ENCODE measurements at places on chromosomes 16 and 17. TPM values are rescaled to one million over a fixed set of nuclear protein-coding genes. Genes with fewer than 3 reads are reported as not detected.

DNA sequence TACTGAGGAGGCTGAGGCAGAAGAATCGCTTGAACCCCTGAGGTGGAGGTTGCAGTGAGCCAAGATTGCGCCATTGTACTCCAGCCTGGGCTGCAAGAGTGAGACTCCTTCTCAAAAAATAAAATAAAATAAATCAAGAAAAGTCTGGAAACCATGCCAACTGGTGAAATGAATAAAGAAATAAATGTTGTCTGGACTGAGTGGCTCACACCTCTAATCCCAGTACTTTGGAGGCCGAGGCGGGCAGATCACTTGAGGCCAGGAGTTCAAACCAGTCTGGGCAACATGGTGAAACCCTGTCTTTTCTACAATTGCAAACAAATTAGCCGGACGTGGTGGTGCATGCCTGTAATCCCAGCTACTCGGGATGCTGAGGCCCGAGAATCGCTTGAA lies 744 bp upstream of the LRRC37A3 start:
- no peaks in the 10 kb centered on the region for H3K36me3 ChIP-seq
- H3K4me3 ChIP-seq = peak overlapping the region; percentile 82
- no peak for DNase-seq
- H3K27me3 ChIP-seq = no peaks in the 10 kb centered on the region

DNA sequence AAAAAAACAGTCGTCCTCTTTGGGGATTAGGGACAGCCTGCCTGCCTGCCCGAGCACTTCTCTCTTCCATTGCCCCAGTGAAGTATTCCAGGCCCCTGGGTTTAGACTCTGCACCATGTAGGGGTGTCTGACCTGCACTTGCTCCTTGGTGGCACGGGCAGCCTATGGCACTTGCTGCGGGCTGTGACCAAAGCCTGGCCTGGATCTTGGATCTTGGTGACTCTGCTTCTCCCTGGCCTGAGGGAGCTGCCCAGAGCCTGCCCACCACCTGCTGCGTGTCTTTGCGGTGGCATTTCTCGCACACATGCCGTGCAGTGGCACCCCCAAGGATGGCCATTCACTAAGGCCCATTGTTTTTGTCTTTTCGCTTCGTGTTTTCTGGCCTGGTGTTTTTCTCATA lies 6.1 kb upstream of the STH start:
- no peaks in the 10 kb centered on the region for H3K36me3 ChIP-seq
- H3K27ac ChIP-seq = no peak overlapping the region
- H3K4me3 ChIP-seq = no peak overlapping the region
- no peaks in the 10 kb centered on the region for H3K27me3 ChIP-seq
- H3K4me1 ChIP-seq = no peaks in the 10 kb centered on the region

- peak; percentile 60 for DNase-seq
- peak overlapping the region; percentile 63 for H3K27ac ChIP-seq
These were observed 23.4 kb upstream of the ZFHX3 start for GRCh38 chr16:73071131-73071940.

DNA sequence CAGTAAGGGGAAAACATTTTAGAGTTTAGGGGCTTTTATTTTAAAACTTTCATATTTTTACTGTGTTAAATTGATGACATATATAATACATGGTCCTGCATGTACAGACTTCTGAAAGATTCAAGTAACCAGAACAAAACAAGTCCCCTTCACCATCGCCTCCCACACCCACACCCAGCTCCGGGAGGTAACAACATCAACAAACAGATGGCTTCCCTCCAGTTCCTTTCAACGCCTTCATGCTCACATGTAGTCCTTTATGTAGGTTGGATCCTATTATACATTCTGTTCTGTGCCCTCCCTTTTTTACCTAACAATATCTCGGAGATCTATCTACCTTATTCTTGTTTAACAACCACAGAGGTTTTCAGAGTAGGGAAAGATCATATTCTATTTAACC lies 30.5 kb downstream of the GINS3 start:
- H3K36me3 ChIP-seq = no peaks in the 10 kb centered on the region
- no peaks in the 10 kb centered on the region for H3K27me3 ChIP-seq
- peak overlapping the region; percentile 95 for H3K27ac ChIP-seq
- peak overlapping the region; percentile 59 for H3K4me3 ChIP-seq

DNA sequence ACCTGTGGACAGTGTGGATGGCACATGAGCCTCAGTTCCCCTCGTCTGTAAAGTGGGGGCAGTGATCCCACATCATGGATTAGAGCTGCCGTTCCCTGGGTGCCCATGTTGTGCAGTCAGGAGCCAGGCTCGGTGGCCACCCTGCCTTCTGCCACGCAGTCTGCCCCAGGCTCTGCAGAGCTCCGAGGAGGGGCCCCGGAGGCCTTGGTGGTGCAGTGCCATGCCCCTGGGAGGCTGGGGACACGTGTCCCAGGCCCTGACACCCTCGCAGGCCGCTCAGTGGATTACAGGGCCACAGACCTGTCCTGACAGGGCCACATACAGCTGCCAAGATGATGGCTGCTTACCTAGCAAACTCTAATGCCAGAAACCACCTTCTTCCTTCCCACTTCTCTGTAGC lies 59.7 kb upstream of the ZNF469 start:
- no peaks in the 10 kb centered on the region for H3K36me3 ChIP-seq
- H3K27me3 ChIP-seq = peaks cover 12% of the 10 kb centered on the region
- DNase-seq = no peak
- H3K27ac ChIP-seq = no peak overlapping the region

DNA sequence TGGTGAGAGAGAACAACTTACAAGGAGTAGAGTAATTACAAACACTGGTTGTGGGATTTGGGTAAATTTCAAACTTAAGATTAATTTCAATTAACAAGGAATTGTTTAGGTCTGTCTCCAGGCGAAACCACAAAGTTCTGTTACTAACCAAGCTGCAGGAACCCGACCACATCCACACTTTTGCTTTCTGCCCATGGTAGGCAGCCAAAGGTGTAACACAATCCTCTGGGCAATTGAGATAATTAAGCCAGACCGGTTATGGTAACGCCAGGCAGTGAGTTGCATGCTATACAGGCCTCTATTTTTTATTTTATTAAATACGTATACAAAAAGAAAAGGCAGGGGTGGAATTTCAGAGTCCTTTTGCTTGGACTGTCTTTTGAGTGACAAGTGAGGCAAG lies 12.0 kb downstream of the KCNJ2 start:
- no peak for DNase-seq
- H3K27ac ChIP-seq = peak overlapping the region; percentile 36
- peaks cover 6% of the 10 kb centered on the region for H3K36me3 ChIP-seq
- no peaks in the 10 kb centered on the region for H3K27me3 ChIP-seq
- H3K4me3 ChIP-seq = no peak overlapping the region

DNA sequence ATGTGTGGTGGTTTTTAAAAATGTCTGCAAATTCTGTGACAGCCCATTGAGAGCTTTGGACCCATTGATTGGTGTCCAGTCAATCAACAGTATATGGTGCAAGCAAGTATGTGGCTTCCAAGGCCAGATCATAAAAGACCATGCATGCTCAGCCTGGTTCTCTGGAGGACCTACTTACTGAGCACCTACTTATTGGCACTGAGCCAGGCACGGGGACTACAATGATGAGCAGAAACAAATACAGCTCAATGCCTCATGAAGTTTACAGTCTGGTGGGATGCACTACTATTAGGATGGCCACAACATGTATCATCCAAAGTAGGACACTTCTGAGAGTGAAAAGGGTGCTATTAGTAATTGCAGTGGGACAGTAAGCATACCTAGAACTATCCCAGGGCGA lies 7.2 kb upstream of the EMP2 start:
- H3K4me3 ChIP-seq = no peak overlapping the region
- no peaks in the 10 kb centered on the region for H3K36me3 ChIP-seq
- H3K27ac ChIP-seq = no peak overlapping the region
- H3K4me1 ChIP-seq = peaks cover 1% of the 10 kb centered on the region
- no peaks in the 10 kb centered on the region for H3K27me3 ChIP-seq

GRCh38 chr17:50035945-50036344 lies 20.0 kb upstream of the ITGA3 start:
- H3K4me3 ChIP-seq = no peak overlapping the region
- H3K4me1 ChIP-seq = peaks cover 7% of the 10 kb centered on the region
- no peaks in the 10 kb centered on the region for H3K27me3 ChIP-seq
- H3K36me3 ChIP-seq = no peaks in the 10 kb centered on the region

GRCh38 chr16:80459966-80460365 lies 80.8 kb upstream of the DYNLRB2 start:
- DNase-seq = no peak
- H3K27ac ChIP-seq = peak overlapping the region; percentile 38
- peaks cover 35% of the 10 kb centered on the region for H3K27me3 ChIP-seq
- no peak overlapping the region for H3K4me3 ChIP-seq

DNA sequence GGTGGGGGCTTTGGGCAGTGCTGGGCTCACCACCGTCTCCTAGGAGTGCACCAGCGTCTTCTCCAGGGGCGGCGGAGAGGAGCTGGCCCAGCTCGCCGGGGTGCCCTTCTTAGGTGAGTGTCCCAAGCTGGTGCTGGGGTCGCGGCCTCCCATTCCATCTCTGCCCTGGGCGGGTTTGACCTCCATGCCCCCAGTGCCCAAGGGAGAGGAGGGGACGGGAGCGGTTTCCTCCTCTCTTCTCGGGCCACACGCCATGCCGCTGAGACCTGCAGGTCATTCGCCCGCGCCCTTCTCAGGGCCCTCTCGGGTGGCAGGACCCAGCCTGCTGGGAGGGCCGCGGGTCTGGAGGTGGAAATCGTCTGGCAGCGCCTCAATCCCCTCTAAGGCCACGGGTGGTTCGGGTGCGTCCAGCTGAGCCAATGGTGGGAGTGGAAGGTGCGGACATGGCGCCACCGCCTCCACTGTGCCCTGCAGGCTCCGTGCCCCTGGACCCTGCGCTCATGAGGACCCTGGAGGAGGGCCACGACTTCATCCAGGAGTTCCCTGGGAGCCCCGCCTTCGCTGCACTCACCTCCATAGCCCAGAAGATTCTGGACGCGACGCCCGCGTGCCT lies 5.3 kb downstream of the IGFALS start:
- H3K4me3 ChIP-seq = no peak overlapping the region
- peaks cover 45% of the 10 kb centered on the region for H3K36me3 ChIP-seq
- no peaks in the 10 kb centered on the region for H3K27me3 ChIP-seq

- H3K27me3 ChIP-seq = no peaks in the 10 kb centered on the region
- DNase-seq = no peak
- H3K4me1 ChIP-seq = peaks cover 13% of the 10 kb centered on the region
These were observed 318.8 kb downstream of the CDH13 start for GRCh38 chr16:82945420-82946101.

DNA sequence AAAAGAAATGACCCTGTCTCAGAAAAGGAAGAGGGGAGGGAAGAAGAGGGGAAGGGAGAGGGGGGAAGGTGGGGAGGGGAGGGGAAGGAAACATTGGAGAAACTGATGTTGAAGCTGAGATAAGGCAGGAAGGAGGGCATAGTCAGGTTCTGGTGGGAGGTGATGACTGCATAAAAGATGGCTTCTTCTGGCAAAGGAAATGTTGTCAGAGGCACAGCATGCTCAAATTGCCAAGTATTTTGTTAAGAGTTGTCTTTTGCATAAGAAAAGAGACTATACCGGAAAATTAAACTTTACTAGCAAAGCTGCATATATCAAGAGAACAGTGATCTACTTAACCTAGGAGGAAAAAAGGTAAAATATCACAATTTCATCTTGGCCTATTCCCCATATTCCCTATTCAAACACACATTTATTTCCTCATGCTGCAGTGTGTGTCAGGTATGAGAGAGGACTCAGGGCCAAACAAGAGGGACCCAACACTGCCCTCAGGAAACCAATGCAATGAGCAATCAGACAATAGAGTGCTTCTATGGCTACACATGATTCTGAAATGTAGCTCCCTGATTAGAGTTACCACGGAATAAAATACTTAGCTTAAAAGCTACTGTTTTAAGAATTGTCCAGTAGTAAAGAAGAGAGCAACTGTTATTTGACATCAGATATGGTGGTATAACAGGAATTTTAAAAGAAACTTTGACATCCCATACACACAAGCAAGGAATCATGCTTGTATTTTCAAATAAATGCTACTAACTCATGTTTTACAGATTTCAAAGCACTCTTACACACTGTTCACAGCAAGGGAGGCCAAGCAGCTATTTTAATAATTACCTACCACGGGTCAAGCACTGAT lies 80.9 kb downstream of the PARN start:
- H3K27ac ChIP-seq = peak overlapping the region; percentile 66
- peaks cover 10% of the 10 kb centered on the region for H3K4me1 ChIP-seq
- peaks cover 35% of the 10 kb centered on the region for H3K36me3 ChIP-seq
- DNase-seq = no peak

DNA sequence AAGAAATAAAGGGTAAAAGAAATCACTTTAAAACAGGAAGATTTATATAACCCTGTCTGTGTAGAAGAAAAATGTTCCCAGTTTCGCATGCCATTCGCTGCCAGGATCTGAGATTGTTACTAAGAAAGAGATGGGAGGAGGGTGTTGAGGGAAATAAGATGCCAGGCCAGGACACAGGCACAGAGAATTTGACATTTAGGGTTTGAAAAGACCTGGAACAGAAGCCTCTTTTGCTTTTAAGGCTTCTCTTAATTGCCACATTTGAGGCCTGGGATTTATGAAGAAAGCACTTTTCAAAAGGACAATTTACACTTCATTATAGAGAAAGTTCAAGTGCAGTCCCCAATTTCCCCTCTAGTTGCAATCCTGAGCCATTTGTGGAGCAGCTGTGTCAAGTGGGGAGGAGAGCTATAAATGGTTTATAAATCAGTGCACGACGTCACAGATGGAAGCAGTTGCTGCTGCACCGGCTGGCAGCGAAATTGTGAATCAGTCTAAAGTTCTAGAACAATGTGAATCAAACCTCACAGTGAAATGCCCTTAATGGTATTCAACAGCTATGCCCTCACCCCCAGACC lies 26.5 kb upstream of the C16orf87 start:
- H3K27me3 ChIP-seq = no peaks in the 10 kb centered on the region
- no peak for DNase-seq
- H3K4me3 ChIP-seq = no peak overlapping the region
- no peaks in the 10 kb centered on the region for H3K36me3 ChIP-seq

GRCh38 chr17:81726004-81726403 lies 13.9 kb downstream of the SLC25A10 start:
- H3K27me3 ChIP-seq = peaks cover 23% of the 10 kb centered on the region
- no peak overlapping the region for H3K4me3 ChIP-seq
- no peak for DNase-seq
- H3K4me1 ChIP-seq = peaks cover 27% of the 10 kb centered on the region
- H3K36me3 ChIP-seq = no peaks in the 10 kb centered on the region

DNA sequence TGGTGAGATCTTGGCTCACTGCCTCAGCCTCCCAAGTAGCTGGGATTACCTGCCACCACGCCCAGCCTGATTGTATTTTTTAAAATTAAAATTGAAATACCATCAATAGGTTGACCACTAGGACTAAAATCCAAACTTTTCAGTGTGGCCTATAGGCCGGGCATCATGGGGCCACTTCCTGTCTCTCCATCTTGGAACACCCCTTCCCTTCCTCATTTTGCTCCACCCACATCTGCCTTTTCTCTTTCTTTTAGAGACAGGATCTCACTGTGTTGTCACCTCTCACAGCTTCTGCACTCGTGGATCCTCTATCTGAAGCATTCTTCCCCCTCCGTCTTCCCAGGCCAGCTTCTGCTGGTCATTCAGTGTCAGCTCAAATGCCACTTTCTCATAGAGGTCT lies 57.0 kb downstream of the BMERB1 start:
- H3K27me3 ChIP-seq = no peaks in the 10 kb centered on the region
- no peak overlapping the region for H3K4me3 ChIP-seq
- no peak for DNase-seq
- no peaks in the 10 kb centered on the region for H3K36me3 ChIP-seq

The CHTF18 gene
- total RNA-seq = 3.1 TPM

The WFDC1 gene
- 1.3 TPM for total RNA-seq

The MT1G gene
- total RNA-seq = not detected

The RNF227 gene
- total RNA-seq = 1.0 TPM

The OMG gene
- 0.25 TPM for total RNA-seq

All from left ventricle myocardium inferior (tissue), 1 donor.